ENCODE measurements at places on chromosomes 2 and 18.

GRCh38 chr2:40169430-40169829, 282.5 kb downstream of the SLC8A1 start:
- no peak for DNase-seq

GRCh38 chr2:10930721-10931516, 19.2 kb downstream of the KCNF1 start:
- DNase-seq = no peak

DNA sequence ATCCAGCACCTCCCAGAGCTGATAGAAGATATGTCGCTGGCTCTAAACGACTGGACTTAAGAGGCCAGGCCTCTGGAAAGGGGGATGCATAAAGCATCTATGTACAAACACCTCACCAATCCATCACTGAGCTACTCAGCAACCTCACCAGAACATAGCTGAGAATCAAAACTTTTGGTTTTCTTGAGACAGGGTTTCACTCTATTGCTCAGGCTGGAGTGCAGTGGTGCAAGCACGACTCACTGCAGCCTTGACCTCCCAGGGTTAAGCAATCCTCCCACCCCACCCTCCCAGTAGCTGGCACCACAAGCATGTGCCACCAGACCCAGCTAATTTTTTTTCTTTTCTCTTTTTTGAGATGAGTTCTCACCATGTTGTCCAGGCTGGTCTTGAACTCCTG, 62.9 kb upstream of the MSH6 start:
- DNase-seq = peak; percentile 83

GRCh38 chr2:23235292-23235691, 149.7 kb upstream of the KLHL29 start:
- no peak for DNase-seq

GRCh38 chr2:207847807-207848544, 78.3 kb upstream of the FZD5 start:
- DNase-seq = no peak

DNA sequence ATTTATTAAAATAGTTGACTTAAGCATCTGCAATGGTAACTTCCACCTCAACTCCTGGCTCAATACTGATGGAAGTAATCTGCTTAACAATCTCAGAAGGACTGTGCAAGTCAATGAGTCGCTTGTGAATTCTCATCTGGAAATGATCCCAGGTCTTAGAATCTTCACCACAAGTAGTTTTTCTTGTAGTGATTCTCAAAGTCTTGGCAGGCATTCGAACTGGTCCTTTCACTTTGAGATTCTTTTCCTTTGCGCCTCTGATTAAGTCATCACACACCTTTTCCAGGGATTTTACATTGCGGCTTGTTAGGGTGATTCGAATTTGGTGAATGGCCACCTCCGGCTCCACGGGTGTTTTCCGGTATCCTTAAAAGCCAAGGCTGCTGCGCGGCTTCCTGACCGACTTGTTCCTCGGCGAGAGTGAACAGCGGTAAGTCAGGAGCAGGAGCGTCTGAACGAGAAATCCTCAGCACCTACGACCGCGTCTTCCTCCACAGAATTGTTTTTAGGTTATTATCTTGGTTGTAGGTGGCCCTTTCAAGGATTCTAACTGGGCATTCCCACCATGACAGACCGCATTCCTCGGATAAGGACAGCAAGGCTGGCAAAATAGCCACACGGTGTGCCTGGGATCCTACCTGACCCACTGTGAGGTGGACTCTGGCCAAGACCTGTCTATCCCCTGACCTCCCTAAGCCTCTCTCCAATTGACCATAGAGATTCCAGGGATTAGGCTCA, 23.8 kb upstream of the SLC20A1 start:
- DNase-seq = no peak

DNA sequence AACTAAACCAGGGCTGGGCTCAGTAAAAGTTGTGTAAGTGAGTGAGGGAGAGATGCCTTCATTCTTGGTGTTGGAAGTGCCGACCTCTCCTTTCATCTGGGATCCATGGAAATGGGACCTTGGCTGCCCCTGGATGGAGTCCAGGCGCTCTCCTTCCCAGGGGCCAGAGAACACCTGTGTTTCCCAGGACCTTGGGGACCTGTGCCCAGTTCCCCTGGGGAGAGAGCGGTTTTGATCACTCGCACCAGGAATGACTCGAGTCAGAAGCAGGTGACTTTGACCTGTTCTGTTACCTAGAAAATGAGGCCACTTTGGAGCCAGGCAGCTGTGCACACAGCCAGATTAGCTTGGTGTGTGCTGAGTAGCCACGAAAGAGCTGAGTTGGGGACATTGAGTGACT, 97.3 kb downstream of the SH3BP4 start:
- DNase-seq = no peak

DNA sequence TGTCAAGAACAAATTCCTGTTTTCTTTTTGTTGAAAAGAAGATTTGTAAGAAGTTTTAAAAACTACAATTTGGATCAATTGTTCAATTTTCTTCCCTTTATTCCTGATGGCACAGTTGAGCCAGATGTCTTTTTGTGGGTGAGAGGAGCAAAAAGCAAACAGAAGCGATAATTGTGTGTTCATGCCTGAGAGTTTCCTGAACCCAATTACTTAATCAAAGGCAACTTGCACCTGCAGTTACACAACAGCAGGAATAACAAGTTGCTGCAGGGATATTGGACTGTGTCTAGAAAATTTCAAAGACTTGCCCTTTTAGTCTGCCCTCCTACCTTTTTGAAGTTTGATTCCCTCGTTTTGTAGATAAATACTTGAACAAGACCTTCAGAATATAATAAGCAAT, 383.6 kb downstream of the DSEL start:
- DNase-seq = no peak

GRCh38 chr18:48170651-48171050, 238.5 kb downstream of the ZBTB7C start:
- DNase-seq = no peak

DNA sequence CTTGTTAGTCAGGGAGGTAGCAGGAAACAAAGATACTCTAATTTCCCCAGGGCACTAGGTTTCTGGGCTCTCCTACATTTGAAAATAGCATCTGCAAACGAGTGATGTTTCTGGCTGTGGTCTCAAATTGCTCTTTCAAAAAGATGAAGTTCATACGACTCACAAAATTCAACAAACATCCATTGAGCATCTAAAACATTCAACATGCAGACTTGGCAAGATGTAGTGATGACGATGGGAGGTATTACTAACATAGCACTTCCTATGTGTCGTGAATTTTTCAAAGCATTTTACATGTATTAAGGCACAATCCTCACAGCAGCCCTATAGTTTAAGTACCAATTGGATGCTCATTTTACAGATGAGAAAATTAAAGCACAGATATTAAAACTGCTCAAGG, 5.2 kb downstream of the CCBE1 start:
- DNase-seq = no peak

DNA sequence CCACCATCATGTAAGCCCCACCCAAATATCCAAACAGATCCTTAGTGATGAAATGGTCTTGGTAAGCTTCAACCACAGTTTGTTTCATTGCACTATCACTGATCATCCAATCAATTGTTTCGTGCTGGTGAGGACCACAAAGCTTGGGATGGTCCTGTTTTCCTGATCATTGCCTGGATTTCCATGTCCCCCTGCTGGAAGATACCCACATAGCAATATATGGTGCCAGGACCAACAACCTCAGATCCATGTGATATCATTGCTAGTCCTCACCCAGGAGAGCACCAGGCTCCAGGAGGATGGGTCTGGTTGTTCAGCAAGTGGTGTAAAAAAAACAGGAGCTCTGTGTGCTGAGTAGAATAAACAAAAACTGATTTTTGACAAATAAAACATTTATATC, 206.5 kb upstream of the SH3BP4 start:
- no peak for DNase-seq

DNA sequence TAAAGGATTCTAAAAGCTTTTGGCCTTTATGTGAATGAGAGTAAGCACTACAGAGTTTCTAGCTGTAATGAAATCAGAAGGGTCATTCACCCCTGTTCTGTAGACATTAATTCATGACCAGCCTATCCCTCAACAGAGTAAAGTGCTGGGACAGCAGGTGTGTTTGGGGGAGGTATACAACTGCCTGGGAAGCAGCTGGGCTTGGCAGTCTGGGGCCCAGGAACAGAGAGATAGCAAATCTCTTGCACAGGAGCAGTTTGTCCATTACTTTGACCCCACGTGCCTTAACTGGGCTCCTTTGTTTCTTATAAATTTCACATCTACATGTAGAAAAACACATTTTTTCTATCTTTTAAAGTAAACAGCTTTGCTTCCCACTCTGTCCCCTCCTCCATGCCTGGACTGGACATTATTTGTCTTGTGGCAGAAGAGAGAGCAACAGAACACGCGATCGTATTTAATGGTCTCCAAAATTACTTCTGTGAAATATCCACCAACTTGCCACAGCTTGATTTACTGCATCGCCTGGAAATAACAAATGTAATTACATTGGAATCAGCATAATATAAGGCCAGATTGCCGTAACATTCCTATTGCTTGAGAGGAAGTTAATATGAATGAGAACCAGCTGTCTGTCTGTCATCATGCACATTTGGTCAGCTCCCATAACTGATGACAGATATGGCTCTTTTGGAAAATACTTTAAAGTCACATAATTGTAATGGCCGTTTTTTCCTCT, 263.8 kb downstream of the RBM43 start:
- DNase-seq = no peak

DNA sequence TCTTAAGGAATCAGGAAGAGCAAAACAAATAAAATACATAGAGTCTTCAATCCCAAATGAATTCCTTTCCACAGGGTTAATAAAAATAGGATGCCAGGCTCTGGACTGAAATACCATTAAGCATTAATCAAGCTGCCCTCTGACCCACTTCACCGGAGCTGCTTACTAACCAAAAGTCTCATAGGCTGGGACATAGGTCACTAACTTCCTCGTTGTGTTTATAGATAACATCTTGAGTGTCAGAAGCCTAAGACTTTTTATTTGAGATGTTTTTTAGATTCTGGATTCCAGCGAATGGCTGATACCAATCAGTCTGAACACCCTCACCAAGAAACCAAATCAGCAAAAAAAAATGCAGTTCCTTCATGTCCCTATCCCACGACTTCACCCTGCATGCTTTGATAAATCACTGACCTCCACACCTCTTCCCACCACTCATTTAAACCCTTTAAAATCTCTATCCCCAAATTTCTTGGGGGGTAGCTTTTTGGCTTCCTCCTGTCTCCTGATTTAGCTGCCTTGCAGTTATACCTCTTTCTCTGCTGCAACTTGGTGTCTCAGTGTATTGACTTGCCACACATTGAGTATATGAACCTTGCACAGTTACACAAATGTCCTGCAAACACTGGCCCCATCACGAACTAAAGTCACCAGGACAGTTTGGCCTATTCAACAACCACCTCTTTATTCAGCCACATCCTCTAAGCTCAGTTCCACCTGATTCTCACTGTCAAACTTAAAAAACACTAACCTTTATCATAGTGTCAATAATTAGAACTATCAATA, 399.3 kb downstream of the METTL4 start:
- no peak for DNase-seq

DNA sequence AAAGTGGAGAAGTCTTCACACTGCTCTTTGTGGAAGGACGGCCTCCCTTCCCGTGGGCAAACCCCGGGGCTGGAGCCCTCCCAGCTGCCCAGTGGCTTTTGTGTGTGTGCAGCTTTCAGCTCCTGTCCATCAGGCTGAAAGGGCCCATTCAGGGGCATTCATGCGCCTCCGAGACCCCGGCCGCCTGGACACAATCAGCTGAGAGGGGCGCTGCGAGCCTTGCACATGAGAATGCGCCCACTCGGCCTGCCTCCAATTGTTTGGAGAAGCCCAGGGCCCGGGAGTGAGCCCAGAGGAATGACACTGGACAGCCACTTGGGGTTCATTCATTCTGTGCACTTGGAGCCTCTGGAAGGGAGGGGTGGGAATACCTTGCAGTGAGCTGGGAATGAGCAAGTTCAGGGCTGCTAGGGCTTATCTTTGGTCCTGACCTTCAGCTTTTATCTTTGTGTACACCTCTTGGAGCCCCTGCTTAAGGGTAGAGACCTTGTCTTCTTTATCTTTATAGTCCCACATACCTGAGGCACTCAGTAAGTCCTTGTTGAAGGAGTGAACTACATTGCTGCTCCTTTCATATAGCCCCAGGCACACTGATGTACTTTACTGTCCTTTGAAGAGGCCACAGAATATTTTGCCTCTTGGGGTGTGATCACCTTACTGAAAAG, 56.5 kb downstream of the TCF7L1 start:
- no peak for DNase-seq

GRCh38 chr2:16256601-16257321, 316.4 kb downstream of the MYCN start:
- DNase-seq = no peak

DNA sequence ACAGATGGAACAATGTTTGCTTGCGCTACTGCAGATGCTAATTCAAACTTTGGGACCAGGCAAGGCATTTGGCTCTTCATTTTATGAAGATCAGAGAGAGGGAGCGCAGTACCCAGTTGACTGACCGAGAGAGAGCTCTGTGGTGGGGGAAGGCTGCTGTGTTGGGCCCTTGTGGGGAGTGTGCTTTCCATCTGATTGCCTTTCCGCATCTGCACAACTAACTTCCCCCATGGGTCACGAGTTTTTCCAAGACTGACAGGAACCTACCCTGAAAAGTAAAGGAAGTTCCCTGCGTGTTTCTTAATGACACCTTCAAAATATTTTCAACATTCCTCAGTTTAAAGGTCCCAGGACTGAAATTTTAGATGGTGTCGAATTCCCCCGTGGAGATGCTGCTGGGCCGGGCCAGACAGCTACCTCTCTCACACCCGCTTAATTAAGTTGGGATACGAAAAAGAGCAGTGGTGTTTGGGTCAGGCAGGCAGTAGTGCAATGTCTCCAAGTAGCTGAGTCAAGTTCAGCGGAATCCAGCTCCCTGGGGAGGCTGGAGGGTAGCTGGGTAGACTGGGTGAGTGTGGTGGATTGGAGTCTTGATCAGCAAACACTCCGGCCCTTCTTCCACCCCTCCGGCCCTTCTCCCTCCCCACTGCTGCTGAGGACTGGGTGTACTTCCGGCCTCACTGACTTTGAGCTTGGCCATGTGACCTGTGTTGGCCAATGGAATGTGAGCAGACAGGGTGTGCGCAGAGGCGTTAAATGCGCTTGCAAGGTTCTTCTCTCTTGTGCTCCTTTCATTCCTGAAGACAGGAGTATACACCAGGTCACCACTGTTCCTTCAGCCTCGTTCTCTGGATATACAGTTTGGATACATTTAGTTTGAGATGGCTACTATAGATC, 2.3 kb upstream of the ARHGAP25 start:
- no peak for DNase-seq

DNA sequence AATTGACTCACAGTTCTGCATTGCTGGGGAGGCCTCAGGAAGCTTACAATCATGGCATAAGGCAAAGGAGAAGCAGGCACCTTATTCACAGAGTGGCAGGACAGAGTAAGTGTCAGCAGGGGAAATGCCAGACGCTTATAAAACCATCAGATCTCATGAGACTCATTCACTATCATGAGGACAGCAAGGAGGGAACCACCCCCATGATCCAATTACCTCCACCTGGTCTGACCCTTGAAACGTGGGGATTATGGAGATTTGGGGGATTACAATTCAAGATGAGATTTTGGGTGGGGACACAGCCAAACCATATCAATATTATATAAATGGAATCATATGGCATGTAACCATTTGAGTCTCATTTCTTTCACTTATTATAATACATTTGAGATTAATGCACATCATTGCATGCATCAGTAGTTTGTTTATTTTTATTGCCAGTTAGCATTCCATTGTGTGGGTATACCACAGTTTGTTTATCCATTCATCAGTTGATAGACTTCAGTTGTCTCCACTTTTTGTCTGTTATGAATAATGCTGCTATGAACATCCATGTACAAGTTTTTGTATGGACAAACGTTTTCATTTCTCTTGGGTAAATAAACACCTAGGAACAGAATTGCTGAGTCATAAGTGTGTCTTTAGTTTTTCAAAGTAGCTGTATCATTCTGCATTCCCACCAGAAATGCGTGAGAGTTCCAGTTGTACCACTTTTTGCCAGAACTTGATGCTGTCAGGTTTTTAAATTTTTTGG, 5.8 kb upstream of the SRBD1 start:
- DNase-seq = no peak
